ENCODE measurements at places on chromosomes 16 and 17.

DNA sequence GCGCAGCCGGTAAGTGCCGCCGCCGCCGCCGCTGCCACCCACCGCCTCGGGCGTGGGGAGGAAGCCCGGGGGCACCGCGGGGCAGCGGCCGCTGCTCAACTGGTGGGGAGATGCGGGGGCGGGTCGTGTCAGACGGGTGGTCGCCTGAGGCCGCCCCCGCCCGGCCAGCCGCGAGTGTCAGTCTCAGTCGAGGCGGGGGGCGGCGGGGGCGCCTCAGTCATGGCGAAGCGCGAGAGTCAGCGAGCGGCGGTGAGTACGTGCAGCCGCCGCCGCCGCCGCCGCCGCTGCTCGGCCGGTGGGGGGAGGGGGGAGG is 76.2 kb downstream of the CHD9 start:
- no peak for DNase-seq

- no peak for DNase-seq
Measured at GRCh38 chr17:5236938-5237540, 2.4 kb upstream of the SCIMP start.

GRCh38 chr17:16477255-16477654 is 14.7 kb downstream of the LRRC75A start:
- DNase-seq = no peak

DNA sequence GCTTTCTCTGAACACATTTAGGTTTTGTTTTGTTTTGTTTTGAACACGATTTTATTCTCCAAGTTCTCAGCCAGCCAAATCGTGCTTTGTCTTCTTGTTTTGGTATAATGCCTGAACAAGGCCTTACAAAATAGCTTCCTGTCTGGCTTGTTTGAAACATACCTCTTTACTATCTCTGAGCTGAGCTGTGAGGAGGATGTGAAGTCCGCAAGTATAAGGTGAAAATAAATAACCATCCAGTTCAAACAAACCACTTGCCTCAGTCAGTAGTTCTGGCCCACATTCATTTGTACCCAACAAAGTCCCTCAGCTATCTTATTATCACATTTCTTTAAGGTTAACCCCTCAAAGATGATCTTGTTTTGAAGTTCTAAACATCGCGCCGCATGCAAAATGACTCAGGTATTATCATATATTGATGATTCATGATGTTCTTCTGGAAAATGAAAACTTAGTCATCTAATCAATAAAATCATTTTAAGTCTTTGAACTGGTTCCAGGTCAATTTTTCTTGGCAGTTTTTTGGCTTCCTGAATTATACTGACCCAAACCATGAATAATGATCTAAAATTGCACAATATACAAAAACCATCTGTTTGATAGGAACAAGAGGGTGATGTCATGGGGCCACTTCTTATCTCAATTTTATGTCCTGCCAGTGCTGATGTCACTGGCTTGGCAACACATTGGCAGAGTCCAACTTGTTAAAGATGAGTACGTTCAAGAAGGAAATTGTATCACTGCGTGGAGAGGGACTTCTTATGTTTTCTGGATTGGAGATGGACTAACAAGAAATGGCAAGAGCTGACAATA is 694.3 kb downstream of the KCNJ2 start:
- no peak for DNase-seq

DNA sequence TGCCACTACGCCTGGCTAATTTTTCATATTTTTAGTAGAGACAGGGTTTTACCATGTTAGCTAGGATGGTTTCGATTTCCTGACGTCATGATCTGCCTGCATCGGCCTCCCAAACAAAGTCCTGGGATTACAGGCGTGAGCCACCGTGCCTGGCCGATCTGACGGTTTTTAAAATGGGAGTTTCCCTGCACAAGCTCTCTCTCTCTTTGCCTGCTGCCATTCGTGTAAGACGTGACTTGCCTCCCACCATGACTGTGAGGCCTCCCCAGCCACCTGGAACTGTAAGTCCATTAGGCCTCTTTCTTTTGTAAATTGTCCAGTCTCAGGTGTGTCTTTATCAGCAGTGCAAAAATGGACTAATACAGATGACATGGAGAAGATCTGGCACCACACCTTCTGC is 4.7 kb upstream of the FLCN start:
- no peak for DNase-seq
